Smooth muscle cell of trachea (primary cell): ENCODE measurements at places on chromosomes 2 and 18. TPM values are rescaled to one million over a fixed set of nuclear protein-coding genes. Genes with fewer than 3 reads are reported as not detected.

The MAPK4 gene
- total RNA-seq = not detected in 2 replicates

The TM4SF20 gene
- total RNA-seq = 0.33 TPM in 1 of 2 replicates, not detected in the other

The SCN1A gene
- total RNA-seq = 0.15 and 0.33 TPM in 2 replicates

The STPG4 gene
- 0.17 TPM in 1 of 2 replicates, not detected in the other for total RNA-seq

The PLGLB2 gene
- total RNA-seq = 2.0 TPM in 1 of 2 replicates, not detected in the other

The HSPD1 gene
- 208 and 230 TPM in 2 replicates for total RNA-seq

The IL1R2 gene
- total RNA-seq = 0.83 TPM in 1 of 2 replicates, not detected in the other

The MAP3K19 gene
- total RNA-seq = not detected in 2 replicates

The LYPD1 gene
- 0.33 and 0.73 TPM in 2 replicates for total RNA-seq

The STRADB gene
- total RNA-seq = 45.1 and 55.1 TPM in 2 replicates

The MYO1B gene
- 104 and 109 TPM in 2 replicates for total RNA-seq

The PSMA8 gene
- total RNA-seq = not detected in 2 replicates

The PTPN2 gene
- total RNA-seq = 20.3 and 25.7 TPM in 2 replicates

The CYS1 gene
- 2.0 and 7.3 TPM in 2 replicates for total RNA-seq

The CHRND gene
- not detected in 2 replicates for total RNA-seq

The KIF3C gene
- 11.3 and 13.6 TPM in 2 replicates for total RNA-seq

The TNS1 gene
- 114 and 121 TPM in 2 replicates for total RNA-seq

The NETO1 gene
- total RNA-seq = 0.17 TPM in 1 of 2 replicates, not detected in the other

The AKAIN1 gene
- not detected in 2 replicates for total RNA-seq

The ESPNL gene
- total RNA-seq = 2.3 and 9.8 TPM in 2 replicates

The UGT1A8 gene
- total RNA-seq = not detected in 2 replicates

The CNNM4 gene
- 3.1 and 4.1 TPM in 2 replicates for total RNA-seq

The ARPC2 gene
- total RNA-seq = 224 and 365 TPM in 2 replicates

The REG3A gene
- not detected in 2 replicates for total RNA-seq

The UGT1A6 gene
- not detected in 2 replicates for total RNA-seq

The VIT gene
- 1.2 and 2.3 TPM in 2 replicates for total RNA-seq

The ASB18 gene
- not detected in 2 replicates for total RNA-seq

The MARCO gene
- not detected in 2 replicates for total RNA-seq

The NMUR1 gene
- under 0.01 and 0.17 TPM in 2 replicates for total RNA-seq

The ATAD2B gene
- 7.9 and 18.8 TPM in 2 replicates for total RNA-seq

The SIX2 gene
- total RNA-seq = 0.17 TPM in 1 of 2 replicates, not detected in the other

The SIGLEC15 gene
- 3.1 and 5.7 TPM in 2 replicates for total RNA-seq

The TYMS gene
- total RNA-seq = 17.2 and 57.2 TPM in 2 replicates

The ABCG5 gene
- not detected in 2 replicates for total RNA-seq

The ADD2 gene
- total RNA-seq = 0.29 TPM in 1 of 2 replicates, not detected in the other

The CCDC74B gene
- 4.8 and 9.3 TPM in 2 replicates for total RNA-seq

The PLCD4 gene
- total RNA-seq = 9.1 and 11.8 TPM in 2 replicates

The TUBB8B gene
- total RNA-seq = not detected in 2 replicates

The SOX11 gene
- under 0.01 TPM in 1 of 2 replicates, not detected in the other for total RNA-seq

The UGT1A5 gene
- total RNA-seq = not detected in 2 replicates

The C2orf78 gene
- total RNA-seq = not detected in 2 replicates

The ATF2 gene
- 48.8 and 57.6 TPM in 2 replicates for total RNA-seq

The GRHL1 gene
- total RNA-seq = 0.58 and 0.66 TPM in 2 replicates

The MFSD6 gene
- total RNA-seq = 19.8 and 25.6 TPM in 2 replicates

The TFCP2L1 gene
- total RNA-seq = under 0.01 TPM in 1 of 2 replicates, not detected in the other

The VWC2L gene
- not detected in 2 replicates for total RNA-seq

The TANC1 gene
- 23.0 and 26.8 TPM in 2 replicates for total RNA-seq

The MBP gene
- 3.8 and 14.4 TPM in 2 replicates for total RNA-seq

The PRSS56 gene
- total RNA-seq = not detected in 2 replicates

The CYP27C1 gene
- total RNA-seq = under 0.01 TPM in 1 of 2 replicates, not detected in the other

The TNFAIP6 gene
- 32.4 and 40.9 TPM in 2 replicates for total RNA-seq

The CRYGD gene
- not detected in 2 replicates for total RNA-seq

The KCNE4 gene
- total RNA-seq = 13.4 and 21.2 TPM in 2 replicates

The FTCDNL1 gene
- 3.3 and 4.5 TPM in 2 replicates for total RNA-seq

The TMEM169 gene
- 0.29 and 0.50 TPM in 2 replicates for total RNA-seq
